NCI-H187 (cell line): ENCODE measurements at places on chromosomes 6 and 20.

DNA sequence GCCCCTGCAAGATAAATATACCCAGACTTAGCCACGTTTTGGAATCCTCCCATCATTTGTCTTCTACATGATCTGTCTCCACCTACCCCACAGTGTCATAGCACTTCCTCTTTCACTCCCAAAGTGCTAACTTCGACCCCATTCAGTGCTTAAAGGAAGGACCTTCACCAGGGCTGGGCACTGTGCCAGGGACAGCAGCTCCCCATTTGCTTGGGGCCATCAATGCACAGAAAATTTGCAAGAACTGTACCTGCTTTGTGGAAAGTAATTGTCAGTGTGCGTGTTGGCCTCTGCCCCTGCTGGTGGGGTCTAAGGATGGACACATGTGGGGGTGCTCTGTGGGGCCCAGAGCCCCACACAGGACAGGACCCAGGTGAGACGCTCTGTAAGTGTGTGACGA is 5.2 kb upstream of the BPIFA2 start:
- DNase-seq: no peak

GRCh38 chr6:122284848-122285247 is 114.6 kb upstream of the HSF2 start:
- DNase-seq: no peak

GRCh38 chr20:21808863-21809664 is 103.6 kb downstream of the PAX1 start:
- no peak for DNase-seq

- DNase-seq: no peak
Observed at GRCh38 chr6:110044096-110044495, 66.0 kb downstream of the GPR6 start.

GRCh38 chr6:42742116-42742894 is 3.6 kb downstream of the TBCC start:
- DNase-seq: no peak

- no peak for DNase-seq
Observed at GRCh38 chr20:44790638-44791393, 19.5 kb downstream of the RIMS4 start.

- DNase-seq: no peak
Observed at GRCh38 chr6:55560290-55560885, 18.6 kb downstream of the HMGCLL1 start.
